Activated CD4-positive, alpha-beta T cell treated with anti-CD3 and anti-CD28 coated beads for 24 hours (primary cell): ENCODE measurements at places on chromosomes 3 and 15.

GRCh38 chr3:120659285-120659684 is 22.8 kb downstream of the HGD start:
- no peak for DNase-seq

- DNase-seq = no peak
Measured at GRCh38 chr15:53746101-53746500, 13.4 kb downstream of the WDR72 start.

GRCh38 chr3:120350401-120350941 is 1.3 kb upstream of the LRRC58 start:
- DNase-seq = no peak

DNA sequence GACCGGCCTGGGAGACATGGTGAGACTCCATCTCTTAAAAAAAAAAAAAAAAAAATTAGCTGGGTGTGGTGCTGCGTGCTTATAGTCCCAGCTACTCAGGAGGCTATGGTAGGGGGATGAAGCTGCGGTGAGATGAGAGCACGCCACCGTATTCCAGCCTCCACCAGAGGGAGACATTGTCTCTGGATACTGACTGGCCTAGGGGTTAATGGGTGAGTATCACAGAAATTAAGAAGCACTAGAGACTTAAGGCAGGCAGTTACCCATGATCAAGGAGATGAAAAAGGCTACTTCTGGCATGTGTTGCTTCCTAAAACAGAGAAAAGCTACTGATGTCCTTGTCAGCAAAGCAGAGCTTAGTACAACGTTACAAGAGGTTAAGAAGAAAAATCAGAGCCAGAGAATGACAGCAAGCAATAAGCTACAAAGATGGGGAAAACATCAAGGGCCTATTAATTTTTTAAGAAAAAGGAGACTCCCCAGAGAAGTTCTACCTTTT is 8.6 kb downstream of the TFRC start:
- peak; percentile 25 for DNase-seq

DNA sequence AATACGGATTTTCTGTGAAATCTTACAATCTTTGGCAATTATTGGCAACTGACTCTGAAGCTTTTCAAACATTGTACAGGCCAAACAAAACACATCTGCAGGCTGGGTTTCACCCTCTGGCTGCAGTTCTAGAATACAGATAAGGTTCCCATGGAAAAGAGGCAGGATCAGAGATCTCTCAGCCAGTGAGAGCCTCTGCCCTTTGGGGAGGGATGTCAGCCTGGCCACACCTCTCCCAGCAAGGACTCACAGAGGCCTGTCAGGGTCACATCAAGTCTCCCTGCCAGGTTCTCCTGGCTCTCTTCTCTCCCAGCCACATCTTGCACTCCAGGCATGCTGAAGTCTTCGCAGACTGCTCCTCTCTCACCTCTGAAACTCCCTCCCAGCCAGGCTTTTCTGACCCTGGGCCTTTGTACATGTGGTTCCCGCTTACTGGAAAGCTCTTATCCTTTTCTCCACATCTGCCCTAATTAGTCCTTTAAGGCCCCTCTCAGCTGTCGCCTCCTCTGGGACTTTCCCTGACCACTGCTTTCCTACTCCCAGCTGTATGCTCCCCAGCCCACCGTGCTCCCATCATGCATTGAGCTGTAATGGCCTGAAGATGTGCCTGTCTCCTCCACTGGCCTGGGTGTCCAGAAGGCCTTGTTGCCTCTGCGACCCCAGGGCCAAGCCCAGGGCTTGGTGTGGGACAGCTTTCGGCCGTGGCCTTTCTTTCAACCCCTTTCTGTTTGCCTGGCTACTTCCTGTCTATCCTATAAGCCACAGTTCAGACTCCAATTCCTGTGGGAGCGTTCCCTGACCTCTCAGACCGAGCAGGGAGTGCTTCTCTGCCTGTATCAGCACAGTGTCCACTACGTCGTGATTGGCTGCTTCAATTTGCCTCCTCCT is 4.3 kb downstream of the RBP1 start:
- DNase-seq = no peak

DNA sequence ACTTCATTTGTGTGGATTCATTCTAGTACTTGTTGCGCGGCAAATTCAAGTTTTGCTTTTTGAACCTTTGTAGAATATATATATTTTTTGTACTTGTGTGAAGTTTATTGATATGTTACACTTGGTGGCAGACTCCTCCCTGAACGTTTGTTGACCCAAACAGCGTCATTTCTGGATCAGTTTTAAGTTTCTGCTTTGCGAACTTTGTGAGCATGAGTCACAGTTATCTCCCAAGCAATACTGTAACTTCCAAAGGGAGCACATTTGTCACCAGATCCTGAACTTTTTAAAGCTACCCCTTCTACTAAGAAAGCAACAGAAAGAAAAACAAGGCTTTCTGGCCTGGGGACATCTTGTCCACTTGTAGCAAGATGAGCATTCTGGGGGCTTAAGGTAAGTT is 74.8 kb upstream of the CACNA2D3 start:
- DNase-seq = no peak

DNA sequence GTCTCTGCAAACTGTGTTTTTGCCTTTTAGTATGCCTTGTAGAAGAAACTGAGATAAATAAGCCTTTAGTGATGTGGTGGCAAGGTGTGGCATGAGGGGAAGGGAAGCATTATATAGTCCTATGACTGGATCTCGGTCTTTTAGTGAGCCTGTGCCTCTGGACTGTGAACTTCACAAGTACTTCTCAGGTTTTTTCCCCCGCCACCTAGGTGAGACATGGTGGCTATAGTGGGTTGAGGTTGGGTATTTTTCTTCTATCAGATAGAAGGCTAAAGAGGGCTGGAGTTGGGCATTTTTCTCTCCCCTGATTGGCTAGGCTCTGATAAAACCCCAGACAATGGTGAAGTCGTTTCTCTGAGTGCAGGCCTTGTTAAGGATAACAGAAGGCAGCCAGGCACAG is 38.7 kb upstream of the ZFAND6 start:
- DNase-seq = no peak

- DNase-seq = no peak
Measured at GRCh38 chr3:51163051-51163450, 222.0 kb upstream of the MANF start.

- no peak for DNase-seq
Measured at GRCh38 chr3:38689774-38690173, 40.3 kb upstream of the SCN5A start.

GRCh38 chr3:189331002-189331418 is 159.2 kb downstream of the TPRG1 start:
- DNase-seq = no peak

DNA sequence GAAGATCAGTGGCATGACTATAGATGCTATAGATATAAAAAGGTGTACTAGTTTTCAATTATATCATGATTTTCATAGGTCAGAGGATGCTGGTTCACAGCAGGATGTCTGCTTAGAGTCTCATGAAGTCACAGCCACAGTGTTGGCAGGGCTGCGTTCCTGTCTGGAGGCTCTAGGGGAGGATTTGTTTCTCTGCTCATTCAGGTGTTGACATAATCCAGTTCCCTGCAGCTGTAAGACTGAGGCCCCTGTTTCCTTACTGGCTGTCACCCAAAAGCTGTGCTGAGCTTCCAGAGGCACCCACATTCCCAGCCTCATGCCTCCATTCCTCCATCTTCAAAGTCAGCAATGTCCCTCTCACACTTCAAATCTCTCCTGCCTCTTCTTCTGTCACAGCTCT is 170.7 kb downstream of the OCA2 start:
- DNase-seq = no peak

DNA sequence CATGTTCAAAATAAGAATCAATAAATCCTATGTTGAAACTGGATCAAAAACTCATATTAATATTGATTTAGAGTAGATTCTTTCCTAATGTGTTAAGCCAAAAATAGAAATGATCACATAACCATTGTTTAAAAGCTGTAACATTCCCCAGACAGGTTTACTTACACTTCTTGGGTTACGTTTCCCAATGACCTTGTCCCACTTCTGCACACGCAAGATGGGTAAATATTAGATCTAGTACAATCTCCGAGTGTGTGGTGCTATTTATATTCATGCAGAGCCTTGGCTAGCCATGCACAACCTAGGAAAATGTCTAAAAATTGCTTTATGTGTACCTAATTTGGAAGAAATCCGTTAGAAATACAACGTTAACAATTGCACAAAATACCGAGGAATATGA is 39.6 kb downstream of the ERC2 start:
- DNase-seq = no peak

DNA sequence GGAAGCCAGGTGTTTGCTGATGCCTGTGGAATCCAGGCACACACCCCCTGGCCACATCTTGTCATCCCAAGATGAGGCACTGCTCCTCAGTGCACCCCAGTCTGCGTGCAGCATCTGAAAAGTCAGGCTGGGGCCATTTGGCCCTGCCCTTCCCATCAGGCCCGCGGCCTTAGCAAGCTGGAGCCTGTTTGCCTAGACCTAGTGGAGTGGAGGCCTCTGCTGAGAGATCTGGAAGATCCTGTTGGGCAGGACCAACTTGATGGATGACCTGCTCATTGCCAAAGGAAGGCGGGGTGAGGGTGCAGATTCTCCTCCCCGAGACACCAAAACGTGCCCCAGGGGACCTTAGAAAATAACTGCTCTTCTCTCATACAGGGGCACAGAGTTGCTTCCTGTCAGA is 220.2 kb downstream of the SHQ1 start:
- no peak for DNase-seq

DNA sequence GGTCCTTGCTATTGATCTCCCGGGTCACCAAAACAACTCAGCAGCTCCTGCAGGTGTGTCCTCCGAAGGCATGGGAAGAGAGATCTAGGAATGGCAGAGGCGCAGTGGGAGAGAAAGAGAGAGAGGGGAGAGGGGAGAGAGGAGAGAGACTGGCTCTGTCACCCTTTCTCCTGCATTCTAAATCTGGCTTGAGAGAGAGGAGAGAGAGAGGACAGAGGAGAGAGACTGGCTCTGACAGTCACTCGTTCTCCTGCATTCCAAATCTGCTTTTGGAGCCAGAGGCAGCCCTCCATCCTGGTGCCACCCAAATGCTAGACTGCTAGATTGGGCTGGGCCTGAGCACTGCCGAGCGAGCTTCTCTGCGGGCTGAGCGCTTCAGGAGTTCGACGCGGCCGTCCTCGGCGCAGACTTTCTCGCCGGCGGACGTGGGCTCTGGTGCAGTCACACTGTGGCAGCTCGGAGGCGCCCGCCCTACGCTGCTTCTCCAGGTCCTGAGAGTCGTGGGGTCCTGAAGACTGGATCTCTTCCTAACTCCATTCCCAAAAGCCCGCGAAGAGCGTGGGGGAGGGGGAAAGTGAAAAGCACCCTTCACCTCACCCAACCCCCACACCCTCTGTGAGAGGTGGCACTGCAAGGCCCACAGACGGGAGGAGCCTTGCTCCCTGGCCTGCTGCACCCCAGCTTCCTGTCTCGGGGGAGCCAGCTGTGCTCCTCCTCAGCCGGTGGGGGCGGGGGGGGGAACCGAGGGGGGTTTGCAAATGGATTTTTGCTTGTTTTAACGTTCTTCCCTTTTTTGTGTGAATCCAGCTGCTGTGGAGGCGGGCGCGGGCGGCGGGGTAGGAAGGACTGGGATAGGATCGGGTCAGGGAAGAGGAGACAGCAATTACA is 222.3 kb downstream of the MEIS2 start:
- no peak for DNase-seq

DNA sequence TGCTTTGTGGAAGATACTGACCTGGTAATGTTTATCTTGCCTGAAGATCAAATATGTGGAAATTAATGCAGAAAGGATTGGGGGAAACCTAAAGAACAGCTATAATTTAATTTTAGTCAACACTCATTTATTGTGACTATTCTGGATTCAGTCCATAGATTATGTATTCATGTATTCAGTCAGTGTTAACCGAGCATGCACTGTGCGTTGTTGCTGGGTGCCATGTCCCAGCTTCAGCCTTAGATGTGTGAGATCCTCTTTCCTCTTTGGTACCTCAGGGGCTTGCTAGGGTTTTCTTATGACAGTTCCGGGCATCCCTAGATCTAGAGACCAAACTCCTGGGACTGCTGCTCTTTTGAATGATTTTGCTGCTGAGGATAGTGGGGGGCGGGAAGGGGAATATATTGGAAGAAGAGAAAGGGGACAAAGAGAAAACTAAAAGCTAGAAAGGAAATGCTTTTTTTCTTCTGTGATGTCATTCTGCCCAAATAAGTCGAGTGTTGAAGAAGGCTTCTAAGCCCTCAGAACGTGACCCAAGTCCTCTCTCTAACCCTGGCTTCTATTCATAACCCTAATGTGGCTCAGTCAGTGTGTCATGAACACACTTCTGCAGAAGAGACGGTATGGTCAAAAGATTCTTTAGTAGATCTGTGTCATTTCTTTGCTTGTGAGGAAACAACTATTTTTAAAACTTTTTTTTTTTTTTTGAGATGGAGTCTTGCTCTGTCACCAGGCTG is 33.5 kb downstream of the STARD9 start:
- DNase-seq = no peak

- no peak for DNase-seq
Measured at GRCh38 chr3:139447486-139447885, 28.8 kb downstream of the RBP2 start.

DNA sequence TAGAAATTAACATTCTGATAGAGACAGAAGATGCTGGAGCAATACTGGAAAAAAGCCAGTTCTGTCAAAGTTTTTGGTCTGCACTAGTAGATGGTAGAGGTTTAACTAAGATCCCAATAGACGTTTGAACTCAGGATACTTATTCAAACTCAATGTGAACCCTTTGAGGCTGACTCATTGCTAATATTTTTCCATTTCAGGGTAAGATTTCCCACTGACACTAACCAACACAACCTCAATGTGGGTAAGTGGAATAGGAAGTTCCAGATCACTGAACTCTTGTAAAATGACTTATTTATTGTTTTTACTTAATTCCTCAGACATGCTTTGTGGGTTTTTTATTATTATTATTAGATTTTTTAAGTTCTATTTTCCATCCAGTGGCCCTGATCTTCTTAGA is 1024.8 kb downstream of the EPHA3 start:
- no peak for DNase-seq

DNA sequence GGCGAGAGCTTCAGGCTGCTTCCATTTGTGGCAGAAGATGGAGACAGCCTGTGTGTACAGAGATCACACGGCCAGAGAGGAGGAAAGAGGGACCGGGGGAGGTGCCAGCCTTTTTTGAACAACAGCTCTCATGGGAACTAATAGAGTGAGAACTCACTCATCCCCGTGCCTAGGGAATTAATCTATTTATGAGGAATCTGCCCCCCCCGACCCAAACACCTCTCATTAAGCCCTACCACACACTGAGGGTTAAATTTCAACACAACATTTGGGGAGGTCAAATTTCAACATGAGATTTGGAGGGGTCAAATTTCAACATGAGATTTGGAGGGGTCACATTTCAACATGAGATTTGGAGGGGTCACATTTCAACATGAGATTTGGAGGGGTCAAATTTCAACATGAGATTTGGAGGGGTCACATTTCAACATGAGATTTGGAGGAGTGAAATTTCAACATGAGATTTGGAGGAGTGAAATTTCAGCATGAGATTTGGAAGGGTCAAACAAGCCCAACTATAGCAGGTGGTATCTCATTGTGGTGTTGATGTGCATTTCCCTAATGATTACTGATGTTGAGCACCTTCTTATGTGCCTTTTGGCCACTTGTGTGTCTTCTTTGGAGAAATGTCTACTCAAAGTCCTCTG is 20.6 kb upstream of the RFTN1 start:
- DNase-seq = no peak

DNA sequence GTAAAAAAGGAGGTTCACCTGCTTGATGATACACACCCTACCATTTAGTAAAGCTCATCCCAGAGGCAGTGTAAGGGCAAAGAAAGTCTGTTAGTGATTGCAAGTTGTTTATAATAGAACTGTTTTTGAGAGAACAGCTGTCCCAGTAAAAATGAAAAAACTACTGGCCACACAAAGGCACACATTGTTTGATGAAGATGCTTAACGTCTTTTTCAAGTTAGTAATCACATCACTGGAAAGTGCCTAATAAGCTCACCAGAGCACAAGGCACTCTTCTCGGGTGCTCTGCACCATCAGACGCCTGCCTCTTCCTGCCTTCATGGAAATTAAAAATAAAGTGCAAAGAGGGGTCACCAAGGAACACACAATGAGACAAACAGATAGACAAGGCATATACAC is 186.9 kb downstream of the PDZRN3 start:
- DNase-seq = no peak
